ENCODE measurements at places on chromosomes 11 and 22.

DNA sequence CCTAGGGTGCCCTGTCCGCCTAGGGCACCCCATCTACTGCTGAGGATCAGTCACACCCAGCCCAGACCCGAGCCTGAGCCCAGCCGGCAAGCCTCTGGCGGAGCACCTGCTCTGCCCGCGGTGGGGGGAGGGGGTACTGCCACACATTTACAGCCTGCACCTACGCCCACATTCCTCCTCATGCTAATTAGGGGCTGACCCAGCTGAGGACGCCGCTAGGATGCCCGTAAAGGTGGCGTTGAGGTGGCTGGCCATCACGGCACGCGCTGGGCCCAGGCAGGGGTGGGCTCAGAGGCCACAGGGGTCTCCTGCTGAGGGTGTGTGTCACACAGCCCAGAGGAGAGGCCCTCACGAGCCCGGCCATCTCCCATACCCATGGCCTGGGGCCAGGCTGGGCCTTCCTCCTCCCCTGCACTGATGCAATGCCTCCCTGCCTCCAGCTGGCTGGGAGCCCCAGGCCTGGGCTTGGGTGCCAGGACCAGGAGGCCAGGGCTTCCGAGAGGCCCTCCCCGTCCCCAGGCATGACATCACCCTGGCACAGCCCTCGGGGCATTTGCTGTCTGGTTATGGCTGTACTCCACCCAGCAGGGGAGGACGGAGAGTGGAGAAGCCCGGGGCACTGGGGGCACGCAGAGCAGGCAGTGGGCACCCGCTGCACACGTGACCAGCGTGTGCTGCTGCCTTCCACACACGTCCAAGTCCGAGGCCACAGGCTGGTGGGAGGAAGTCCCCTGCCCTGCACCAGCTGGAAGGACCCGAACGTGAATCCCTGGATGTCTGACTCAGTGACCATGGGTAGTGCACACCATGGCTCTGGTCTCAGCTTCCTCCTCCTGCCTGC lies 12.7 kb downstream of the DUSP8 start:
- DNase-seq: peak; percentile 51

- DNase-seq: no peak
Observed at GRCh38 chr11:35036639-35037038, 102.3 kb upstream of the CD44 start.

DNA sequence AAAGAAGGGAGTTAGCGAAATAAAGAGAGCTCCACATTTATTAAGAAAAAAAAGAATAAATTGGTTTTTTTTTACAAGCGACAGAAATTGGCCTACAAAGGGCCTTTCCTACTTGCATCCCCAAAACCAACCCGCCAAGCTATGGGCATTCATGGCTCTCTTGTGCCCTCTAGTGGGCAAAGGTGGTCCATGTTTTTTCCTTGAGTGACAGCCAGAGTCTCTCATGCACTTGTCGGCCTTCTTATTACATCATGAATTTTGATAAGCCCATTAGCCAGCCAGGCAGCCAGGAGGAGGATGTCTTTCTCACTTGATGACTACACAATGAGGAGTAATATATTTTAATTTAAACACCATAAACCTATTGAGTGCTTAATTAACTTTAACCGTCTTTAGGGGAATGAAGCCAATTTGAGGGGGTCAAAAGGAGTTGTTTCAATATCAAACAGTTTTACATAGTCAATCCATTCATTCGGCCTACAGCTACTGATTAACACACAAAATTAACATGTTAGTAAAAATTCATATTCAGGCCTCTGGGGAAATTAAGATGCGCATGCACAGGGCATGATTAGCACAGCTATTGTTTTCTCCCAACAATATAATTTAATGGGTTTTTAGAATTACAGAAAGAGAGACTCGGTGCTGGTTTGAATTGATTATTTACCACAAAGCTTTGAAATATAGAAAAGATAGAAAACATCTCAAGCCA lies 85.5 kb downstream of the RCN1 start:
- DNase-seq: peak; percentile 27

- peak; percentile 56 for DNase-seq
Observed at GRCh38 chr22:39634530-39635405, 64.2 kb downstream of the CACNA1I start.

DNA sequence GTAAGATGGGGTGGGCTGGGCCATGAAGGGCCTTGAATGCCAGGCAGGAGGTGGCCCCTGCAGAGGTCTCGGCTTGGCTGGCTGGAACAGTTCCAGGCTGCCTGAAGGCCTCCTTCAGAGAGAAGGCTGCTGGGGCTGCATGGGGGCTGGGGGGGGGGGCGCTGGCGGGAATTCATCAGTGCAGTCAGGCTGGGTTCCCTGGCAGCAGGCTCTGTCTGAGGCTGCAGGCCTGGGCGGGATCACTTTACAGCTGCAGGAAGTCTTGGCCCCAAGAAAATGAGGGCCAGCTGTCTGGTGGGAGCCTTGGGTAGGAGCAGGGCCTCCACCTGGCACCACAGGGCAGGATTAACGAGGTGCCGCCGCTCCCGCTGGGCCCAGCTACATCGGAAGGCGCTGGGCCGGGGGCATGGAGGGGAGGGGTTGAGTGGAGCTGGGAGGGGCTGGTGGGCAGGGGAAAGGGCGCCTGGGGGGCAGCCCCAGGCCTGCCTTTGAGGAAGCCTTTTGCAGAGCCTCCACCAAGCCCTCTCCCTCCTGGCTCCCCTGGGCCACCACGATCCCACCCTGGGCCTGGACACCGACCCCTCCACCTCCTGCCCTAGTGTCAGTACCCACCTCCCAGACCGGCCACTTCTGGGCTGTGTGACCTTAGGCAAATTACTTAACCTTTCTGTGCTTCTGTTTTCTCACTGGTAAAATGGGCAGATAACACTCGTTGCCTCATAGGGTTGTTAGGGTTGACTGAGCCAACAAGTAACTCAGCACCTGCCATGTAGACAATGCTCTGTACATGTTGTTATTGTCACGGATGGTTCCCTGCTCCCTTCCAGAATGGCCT lies 31.0 kb upstream of the HMOX1 start:
- no peak for DNase-seq

DNA sequence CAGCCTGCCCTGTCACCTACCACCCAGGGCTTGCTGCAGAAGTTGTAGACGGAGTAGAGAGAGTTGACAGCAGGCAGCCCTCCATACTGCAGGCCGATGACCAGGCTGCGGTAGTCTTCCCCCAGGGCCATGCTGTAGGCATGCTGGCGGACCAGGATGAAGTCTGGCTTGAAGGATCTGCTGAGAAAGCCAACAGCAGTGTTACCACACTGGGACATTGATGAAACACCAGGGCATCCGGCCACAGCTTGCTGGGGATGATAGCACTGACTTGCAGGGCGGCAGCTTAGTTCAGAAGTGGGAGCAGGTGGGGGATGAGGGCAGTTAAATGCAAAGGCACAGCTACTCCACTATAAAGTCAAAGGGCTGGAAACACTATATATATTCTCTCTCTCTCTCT lies 67.4 kb downstream of the TIMP3 start:
- no peak for DNase-seq

DNA sequence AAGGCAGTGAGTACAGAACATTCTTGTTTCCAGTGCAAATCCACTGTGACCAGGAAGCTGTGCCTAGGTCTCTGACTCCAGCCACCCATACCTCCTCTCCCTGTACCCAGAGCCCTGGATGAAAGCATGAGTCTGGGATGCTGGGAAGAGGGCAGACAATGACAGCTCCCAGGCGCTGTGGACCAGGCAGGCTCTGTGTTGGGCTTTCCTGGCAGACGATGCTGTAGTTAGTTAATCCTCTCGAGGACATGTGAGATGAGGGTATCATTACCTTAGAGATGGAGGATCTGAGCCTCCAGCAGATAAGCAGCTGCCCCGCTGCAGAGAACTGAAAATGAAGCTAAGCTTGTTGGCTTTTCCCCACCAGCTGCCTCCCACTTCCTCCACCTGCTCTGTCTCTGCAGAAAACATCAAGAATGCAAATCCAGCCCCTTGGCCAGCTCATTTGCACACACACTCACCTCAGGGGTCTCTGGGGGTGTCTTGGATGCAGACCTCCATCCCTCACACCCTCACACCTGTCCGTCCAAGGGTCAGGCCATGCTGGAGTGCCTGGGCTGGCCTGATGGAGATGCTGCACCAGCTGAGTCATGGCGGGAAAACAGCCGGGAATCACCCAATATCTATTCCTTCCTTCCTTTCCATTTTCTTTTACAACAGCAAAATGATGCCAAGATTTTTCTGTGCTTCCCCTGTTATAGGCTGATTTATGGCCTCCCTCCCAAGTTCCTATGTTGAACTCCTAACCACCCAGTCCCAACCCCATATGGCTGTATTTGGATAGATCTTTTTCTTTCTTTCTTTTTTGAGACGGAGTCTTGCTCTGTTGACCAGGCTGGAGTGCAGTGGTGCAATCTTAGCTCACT lies 94.9 kb upstream of the SEPTIN5 start:
- DNase-seq: no peak

GRCh38 chr22:47055921-47056320 lies 293.5 kb downstream of the TBC1D22A start:
- no peak for DNase-seq

DNA sequence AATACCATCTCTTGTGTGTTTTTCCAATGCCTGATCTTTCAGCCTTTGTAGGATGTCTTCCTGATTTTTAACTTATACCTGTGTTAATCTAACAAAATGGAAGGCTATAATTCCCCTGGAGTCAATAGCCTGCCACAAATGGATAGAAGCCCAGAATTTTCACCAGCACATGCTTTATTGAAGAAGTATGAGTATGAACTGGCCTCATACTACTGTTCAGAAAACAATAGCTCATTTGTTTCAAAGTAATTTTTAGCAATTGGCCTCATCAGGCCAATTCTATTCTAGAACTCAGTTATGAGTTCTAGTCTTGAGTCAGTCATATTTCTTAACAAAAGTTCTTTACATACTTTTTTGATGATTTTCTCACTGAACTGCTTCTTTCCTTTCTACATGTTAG lies 40.6 kb upstream of the SLC37A2 start:
- no peak for DNase-seq

DNA sequence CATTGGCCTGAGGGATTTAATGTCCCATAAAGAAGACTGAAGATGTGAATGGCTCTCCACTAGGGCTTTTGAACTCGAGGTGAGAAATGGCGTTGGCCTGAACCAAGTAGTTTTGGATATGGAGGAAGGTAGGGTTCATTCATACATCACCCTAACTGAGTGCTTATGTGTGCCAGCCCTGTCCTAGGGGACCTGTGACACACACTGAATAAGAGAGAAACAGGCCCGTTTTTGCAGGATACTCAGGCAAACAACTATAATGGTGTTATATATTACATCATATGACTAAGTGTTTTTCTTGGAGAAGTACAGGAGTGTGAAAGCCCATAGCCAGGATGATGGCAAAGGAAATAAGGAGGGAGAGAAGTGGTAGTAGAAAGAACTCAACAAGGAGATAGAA lies 368.1 kb downstream of the TMEM135 start:
- no peak for DNase-seq

GRCh38 chr22:41401781-41402648 lies 20.3 kb downstream of the TEF start:
- no peak for DNase-seq

DNA sequence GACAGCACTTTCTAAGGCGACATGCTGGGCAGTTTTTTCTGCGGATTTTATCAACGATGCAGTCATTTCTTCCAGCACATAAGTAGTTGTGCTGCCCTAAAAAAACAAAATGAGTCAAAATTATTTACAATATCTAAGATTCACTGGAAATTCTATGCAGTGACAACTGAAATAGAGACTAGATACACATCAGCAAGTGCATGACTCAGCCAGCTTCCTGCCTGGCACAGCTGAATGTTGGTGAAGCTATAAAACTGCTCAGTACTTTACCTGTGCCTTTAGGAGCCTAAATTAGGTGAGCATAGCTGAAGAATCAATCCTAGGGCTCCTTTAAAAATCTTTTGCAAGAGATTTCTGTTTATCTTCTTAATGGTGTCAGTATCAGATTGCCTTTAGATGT lies 37.8 kb downstream of the PGR start:
- no peak for DNase-seq

DNA sequence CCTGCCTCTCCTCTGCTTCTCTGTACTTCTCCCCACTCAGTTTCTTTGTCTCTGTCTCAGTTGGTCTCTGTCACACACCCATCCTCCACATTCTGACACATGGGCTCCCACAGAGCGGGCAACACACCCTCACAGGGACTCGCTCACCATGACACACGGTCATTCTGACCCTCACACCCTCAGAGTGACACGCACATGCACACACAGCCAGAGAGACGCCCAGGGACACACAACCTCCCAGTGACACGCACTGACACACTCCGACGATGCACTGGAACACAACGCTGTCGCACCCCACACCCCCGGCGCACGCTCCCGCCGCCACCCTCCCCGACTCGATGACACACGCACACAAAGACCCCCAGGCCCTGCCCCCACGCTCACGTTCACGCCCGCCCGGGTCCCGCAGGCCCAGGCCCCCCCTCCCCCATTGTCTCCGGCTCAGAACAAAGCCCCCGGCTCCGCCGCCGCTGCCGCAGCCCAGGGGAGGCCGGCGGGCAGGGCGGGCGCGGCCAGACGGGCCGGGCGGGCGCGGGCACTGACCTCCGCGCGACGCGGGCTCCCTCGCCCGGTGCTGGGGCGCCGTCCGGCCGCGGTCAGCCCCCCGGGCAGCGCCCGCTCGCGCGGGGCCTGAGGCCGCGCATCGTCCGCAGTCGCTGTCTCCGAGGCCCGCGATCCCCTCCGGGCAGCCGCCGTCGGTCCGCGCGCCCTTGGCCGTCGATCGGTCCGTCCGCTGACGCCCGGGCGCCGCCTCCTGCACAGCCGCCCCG lies 404 bp downstream of the DCHS1 start:
- DNase-seq: no peak

- no peak for DNase-seq
Observed at GRCh38 chr11:116276051-116277044, 496.4 kb downstream of the BUD13 start.

DNA sequence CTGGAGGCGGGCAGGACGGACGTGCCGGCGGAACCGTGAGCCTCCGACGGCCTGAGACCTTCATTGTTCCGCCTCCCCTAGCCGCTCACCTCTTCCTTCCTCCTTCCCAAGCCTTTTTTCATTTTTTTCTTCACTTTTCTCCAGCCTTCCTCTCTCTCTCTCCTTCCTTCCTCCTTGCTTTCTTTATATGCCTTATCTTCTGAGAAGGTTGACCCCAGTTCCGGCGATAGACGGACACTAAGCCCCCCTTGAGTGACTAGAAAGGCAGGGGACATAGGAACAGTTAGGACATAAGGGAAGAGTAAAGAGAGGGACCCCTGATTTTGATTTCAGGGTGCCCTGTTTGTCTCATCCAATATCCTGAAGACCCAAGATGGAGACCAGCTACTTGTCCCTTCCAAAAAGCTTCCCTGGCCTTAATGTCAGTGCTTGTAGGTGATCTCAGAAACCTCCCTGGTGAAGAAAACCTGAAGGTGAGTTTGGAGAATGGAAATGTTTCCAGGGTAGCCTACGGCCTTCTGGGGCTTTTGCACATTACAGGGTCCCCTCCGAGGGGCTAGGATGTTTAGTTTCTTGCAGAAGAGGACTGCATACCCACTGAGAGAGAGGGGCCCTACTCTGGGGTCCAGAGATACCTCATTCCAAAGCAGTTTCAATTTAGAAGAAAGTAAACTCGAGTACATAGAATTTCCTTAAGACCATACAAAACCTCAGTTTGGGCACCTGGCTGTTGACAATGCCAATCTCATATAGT lies 3.5 kb downstream of the ADM start:
- no peak for DNase-seq
